Stimulated activated CD4-positive, alpha-beta T cell treated with anti-CD3 and anti-CD28 coated beads, TNF-alpha, amount 100 ng/mL, for 1 hour (primary cell): ENCODE measurements at places on chromosomes 2 and 18.

- DNase-seq = no peak
Observed at GRCh38 chr2:177923323-177923722, 149.3 kb downstream of the PDE11A start.

GRCh38 chr2:77296791-77297190 is 225.4 kb downstream of the LRRTM4 start:
- DNase-seq = no peak

DNA sequence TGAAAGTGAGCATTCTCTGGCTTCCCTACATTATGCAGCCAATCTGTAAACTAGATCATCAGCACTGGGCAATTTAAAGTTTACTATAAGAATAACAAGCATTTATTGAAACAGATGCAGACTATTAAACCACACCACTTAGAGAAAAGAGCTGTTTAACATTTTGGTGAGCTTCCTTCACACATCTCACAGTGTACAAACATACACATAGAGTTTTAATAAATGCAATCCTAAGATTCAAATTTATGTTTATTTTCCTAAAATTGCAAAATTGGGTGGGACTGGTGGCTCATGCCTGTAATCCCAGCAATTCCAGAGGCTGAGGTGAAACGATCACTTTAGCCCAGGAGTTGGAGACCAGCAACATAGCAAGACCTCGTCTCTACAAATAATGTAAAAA is 199.3 kb downstream of the SH3BP4 start:
- no peak for DNase-seq

DNA sequence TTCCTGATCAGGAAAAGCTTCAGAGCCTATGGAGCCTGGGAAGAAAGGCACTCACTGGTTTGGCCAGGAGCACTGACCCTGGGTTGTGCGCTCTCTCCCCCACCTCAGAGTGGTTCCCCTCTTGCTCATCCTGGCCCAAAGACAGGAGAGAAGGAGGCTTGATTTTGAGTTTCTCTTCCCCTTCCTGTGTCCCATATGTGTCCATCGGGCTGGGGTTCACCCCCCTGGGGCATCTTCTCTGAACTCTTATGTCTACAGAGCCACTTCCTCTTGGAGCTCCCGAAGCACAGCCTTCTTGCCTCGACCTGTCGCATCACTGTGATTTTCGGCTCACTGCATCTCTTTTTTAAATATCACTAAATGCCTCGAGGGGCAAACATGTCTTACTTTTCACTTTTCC is 692.3 kb downstream of the RNF144A start:
- DNase-seq = no peak

DNA sequence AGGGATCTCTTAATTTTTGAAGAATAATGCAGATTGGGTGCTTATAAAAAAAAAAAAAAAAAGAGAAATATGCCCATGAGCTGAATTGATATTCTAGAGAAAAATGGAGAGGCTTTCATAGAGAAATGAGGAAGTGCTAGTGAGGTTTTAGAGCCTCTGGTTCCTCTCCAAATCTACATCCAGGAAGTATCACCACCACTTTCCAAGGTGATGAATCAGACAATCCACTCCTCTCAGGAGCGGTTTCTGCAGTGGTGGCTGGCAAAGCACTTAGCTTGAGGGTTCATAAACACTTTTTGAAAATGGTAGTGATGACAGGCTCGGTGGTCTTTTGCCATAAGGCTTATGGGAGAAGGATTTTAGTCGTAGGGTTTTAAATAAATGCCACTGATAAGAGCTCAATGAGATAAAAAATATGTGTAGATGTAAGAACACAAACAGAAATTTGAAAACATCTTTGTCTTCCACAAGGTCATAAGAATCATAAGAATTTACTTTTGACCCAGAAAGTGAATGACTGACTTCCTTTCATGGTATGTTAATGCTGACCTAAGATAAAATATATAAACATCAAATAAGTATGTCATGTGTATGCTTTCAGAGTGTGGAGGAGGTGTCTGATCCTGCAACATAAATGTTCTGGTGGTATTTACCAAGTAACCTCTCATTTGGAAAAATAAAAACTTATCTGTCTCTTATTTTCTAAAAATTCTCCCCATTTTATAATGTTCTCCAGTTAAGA is 42.1 kb upstream of the DSG1 start:
- DNase-seq = no peak

DNA sequence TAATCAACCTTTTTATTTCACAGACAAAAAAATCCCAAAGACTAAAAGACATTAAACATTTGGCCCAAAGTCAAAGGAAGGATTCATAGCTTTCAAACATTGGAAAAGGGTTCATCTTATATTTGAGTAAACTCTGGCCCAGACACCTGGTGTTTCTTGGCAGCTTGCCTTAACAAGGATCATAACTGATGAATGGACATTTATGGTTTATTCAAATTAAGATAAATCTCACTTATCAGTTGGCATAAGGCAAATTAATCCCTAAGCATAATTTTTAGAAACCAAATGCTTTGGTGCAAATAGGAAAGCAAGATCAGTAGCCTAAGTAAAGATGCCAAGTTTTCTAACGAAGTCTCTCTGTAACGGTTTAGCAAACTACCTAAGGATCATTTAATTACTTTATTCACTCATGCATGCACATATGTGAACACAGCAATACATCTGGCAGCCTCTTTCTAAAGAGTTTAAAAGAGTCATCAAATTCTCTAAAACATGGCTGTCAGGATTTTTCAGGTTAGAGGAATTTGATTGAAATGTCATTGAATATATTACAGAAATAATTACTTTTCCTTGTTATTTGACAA is 323.4 kb upstream of the RBMS1 start:
- no peak for DNase-seq
